ENCODE measurements at places on chromosomes 5 and 9. TPM values are rescaled to one million over a fixed set of nuclear protein-coding genes. Genes with fewer than 3 reads are reported as not detected.

The ISL1 gene
- 5.1 TPM for polyA plus RNA-seq

The TOR2A gene
- polyA plus RNA-seq, result 16.5 TPM

The PCDHGA4 gene
- 0.79 TPM for polyA plus RNA-seq

The TIMD4 gene
- polyA plus RNA-seq, result 1.5 TPM

Measured in large intestine (tissue), 12 donors.